Myometrial cell (primary cell): ENCODE measurements at places on chromosomes 3 and 15. TPM values are rescaled to one million over a fixed set of nuclear protein-coding genes. Genes with fewer than 3 reads are reported as not detected.

The ARHGEF26 gene
- total RNA-seq, result 4.1 and 10.1 TPM in 2 replicates

The DAPK2 gene
- 0.29 and 1.8 TPM in 2 replicates for total RNA-seq

The NANOGP8 gene
- total RNA-seq, result not detected in 2 replicates

The NR2E3 gene
- total RNA-seq, result 0.18 TPM in 1 of 2 replicates, not detected in the other

The CDCP1 gene
- total RNA-seq, result 7.2 and 8.3 TPM in 2 replicates

The GORASP1 gene
- total RNA-seq, result 32.6 and 41.8 TPM in 2 replicates

The BUB1B gene
- total RNA-seq, result 15.3 and 22.3 TPM in 2 replicates

The ACKR2 gene
- total RNA-seq, result under 0.01 TPM in 1 of 2 replicates, not detected in the other

The OR4F6 gene
- total RNA-seq, result not detected in 2 replicates

The BOC gene
- total RNA-seq, result 12.2 and 15.0 TPM in 2 replicates

The GPR171 gene
- total RNA-seq, result not detected in 2 replicates

The ZNF710 gene
- total RNA-seq, result 8.1 and 8.9 TPM in 2 replicates

The WDR53 gene
- total RNA-seq, result 3.2 and 8.3 TPM in 2 replicates

The MUSTN1 gene
- total RNA-seq, result not detected in 2 replicates

The OXTR gene
- total RNA-seq, result 70.9 and 77.4 TPM in 2 replicates

The KLHL6 gene
- total RNA-seq, result not detected in 2 replicates

The DNAH12 gene
- total RNA-seq, result not detected in 2 replicates

The SPINK8 gene
- total RNA-seq, result not detected in 2 replicates

The MYLK gene
- 180 and 215 TPM in 2 replicates for total RNA-seq

The GP9 gene
- not detected in 2 replicates for total RNA-seq

The PLAAT1 gene
- total RNA-seq, result not detected in 2 replicates

The BTLA gene
- not detected in 2 replicates for total RNA-seq

The TLR9 gene
- not detected in 2 replicates for total RNA-seq

The SPATA12 gene
- total RNA-seq, result not detected in 2 replicates

The CDHR4 gene
- total RNA-seq, result not detected in 2 replicates

The GUCA1C gene
- not detected in 2 replicates for total RNA-seq

The SUCNR1 gene
- not detected in 2 replicates for total RNA-seq

The SI gene
- total RNA-seq, result not detected in 2 replicates

The ETV5 gene
- total RNA-seq, result 43.5 and 48.7 TPM in 2 replicates

The SLC15A2 gene
- total RNA-seq, result under 0.01 TPM in 1 of 2 replicates, not detected in the other

The ITIH3 gene
- total RNA-seq, result not detected in 2 replicates

The POPDC2 gene
- total RNA-seq, result 0.35 TPM in 1 of 2 replicates, not detected in the other

The B3GALNT1 gene
- total RNA-seq, result 16.0 and 23.6 TPM in 2 replicates

The SECISBP2L gene
- 13.3 and 17.7 TPM in 2 replicates for total RNA-seq

The ZIC1 gene
- total RNA-seq, result not detected in 2 replicates

The TMEM212 gene
- not detected in 2 replicates for total RNA-seq

The DHFR2 gene
- 1.6 and 1.7 TPM in 2 replicates for total RNA-seq

The DZIP1L gene
- 8.5 and 13.8 TPM in 2 replicates for total RNA-seq

The ZSCAN29 gene
- 5.7 and 14.4 TPM in 2 replicates for total RNA-seq

The CHST2 gene
- total RNA-seq, result 20.0 and 21.3 TPM in 2 replicates

The RCN2 gene
- total RNA-seq, result 51.3 and 96.2 TPM in 2 replicates

The PIAS1 gene
- total RNA-seq, result 6.3 and 10.8 TPM in 2 replicates

The CTXN2 gene
- total RNA-seq, result not detected in 2 replicates

The RBP2 gene
- total RNA-seq, result not detected in 2 replicates

The AADAC gene
- total RNA-seq, result not detected in 2 replicates

The OIP5 gene
- total RNA-seq, result 15.2 and 23.1 TPM in 2 replicates

The FSD2 gene
- not detected in 2 replicates for total RNA-seq

The RASSF1 gene
- total RNA-seq, result 37.2 and 39.0 TPM in 2 replicates

The FANCD2OS gene
- total RNA-seq, result not detected in 2 replicates

The SLC12A8 gene
- total RNA-seq, result 21.8 and 21.9 TPM in 2 replicates

The GOLGA6D gene
- not detected in 2 replicates for total RNA-seq

The FRMD5 gene
- total RNA-seq, result 1.7 and 1.8 TPM in 2 replicates

The SLC24A5 gene
- not detected in 2 replicates for total RNA-seq

The HIGD2B gene
- total RNA-seq, result not detected in 2 replicates

The ZPLD1 gene
- not detected in 2 replicates for total RNA-seq

The SNURF gene
- 0.35 and 2.9 TPM in 2 replicates for total RNA-seq

The HRG gene
- total RNA-seq, result not detected in 2 replicates

The PRR23B gene
- not detected in 2 replicates for total RNA-seq

The FOXB1 gene
- not detected in 2 replicates for total RNA-seq
